ENCODE measurements at places on chromosomes 6 and 20.

DNA sequence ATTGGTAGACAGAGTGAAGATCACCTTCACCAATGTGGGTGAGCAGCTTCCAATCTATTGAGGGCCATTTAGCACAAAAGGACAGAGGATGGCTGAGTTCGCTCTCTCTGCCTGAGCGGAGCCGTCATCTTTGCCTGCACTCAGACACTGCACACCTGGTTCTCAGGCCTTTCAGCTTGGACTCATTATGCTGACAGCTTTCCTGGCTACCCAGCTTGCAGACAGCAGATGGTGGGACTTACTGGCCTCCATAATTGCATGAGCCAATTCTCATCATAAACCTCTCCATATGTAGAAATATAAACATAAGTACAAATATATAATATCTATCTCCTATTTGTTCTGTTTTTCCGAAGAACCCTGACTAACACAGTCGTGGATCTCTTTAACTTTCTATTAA lies 13.7 kb downstream of the TBXT start:
- DNase-seq, result peak; percentile 71

DNA sequence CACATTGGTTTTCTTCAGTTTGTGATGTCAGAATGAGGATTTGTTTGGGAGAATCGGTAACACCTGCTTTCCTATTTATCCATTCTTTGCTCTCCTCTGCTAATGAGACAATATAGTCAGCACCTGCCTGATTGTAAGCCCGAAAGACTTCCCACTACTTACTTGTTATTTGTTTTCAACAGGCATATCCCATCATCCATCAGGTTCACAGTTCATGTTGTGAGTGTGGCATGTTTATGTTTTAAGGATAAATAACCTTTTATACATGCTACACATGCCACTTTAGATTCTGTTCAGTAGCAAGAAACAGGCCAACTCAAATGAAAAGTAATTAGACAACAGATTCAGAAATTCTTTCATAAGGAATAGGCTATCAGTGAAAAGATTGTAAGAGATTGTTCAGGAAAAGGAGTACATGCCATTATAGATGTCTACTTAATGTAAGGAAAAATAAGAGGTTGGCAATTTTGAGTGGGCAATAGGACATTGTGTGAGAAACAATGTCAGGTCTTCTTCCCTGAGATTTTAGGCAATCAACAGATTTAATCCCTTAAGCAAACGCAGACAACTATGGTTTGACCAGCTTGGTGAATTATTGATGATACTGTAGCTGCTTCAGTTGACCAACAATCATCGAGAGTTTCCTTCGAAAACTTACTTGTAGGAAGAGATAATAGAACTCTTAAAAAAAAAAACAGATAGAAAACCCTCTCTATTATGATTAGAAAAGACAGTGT lies 7.9 kb upstream of the GPRC6A start:
- DNase-seq, result peak; percentile 36

DNA sequence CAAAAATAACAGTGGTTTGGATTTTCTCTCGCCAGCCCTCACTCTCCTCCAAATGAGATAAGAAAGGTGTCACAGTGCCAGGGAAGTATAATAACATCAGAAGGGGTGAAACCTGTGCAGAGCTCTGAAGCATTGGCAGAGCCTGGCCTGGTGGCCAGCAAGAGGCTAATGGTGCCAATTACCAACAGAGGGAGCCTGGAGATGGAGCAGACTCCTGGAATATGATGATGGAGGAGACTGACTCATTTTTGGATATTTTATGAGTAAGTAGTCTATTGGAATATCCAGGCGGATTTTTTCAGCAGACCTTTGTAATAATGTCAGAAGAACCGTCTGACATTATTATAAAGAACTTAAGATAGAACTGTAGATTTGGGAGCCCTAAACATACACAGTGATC lies 442.6 kb upstream of the MARCKS start:
- DNase-seq, result peak; percentile 18

DNA sequence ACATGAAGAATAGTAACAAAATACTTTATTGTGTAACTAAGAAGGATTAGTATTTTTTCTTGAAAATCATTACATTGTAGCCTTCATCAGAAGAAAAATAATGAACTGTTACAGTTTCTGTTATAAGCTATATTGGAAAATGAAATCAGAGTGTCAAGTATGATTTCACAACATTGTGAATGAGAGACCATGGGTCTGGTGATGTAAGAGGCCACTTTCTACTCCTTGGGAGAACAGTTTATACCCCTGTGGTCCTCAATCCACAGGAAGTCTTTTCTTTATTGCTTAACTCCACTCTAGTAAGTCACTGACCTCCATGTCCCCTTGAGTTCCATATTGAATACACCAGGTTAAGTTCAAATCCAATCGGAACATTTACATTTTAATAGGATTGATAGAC lies 218.7 kb upstream of the FERMT1 start:
- no peak for DNase-seq

GRCh38 chr6:109301418-109301817 lies 80.8 kb downstream of the CD164 start:
- DNase-seq, result no peak
